ENCODE measurements at places on chromosomes 6 and 20.

DNA sequence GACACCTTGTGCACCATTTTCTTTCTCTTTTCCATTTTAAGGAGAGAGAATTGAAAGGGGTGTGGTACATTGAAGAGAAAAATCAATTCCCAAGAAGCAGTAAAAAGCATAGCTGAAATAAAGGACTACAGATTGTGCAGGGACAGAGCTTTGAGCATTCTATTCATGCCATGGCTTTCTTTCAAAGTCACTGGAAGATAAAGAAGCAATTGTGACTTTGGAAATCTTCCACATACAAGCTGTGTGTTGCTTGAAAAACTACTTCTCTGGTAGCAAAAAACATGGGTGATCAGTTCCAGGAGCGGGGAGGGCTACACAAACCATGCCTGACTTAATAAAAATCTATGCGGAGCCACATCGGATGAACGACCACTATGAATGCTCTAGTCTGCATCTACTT lies 230.2 kb upstream of the THEMIS start:
- DNase-seq = no peak

DNA sequence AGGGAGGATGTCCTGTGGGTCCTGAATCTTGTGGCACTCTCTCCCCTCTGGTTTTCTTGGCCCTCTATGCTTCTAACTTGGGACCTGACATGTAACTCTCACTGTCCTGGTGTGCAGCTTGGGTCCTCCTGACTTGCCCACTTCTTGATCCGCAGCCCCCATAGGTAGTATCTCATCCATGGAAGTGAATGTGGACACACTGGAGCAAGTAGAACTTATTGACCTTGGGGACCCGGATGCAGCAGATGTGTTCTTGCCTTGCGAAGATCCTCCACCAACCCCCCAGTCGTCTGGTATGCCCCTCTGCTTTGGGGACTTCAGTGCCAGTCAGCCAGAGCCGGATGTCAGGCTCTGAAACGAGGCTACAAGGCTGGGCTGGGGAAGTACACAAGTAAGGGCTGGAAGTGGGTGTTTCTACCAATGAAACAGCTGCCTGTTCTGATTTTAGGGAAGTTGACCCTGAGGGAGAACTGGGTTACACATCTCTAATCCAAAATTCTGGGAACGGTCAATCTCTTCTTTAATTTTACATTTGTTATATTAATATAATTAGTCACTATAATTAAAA lies 641 bp downstream of the DBNDD2 start:
- DNase-seq = no peak

GRCh38 chr6:114576330-114576729 lies 233.5 kb upstream of the HS3ST5 start:
- DNase-seq = no peak

GRCh38 chr6:149484733-149485700 lies at the start of gene ZC3H12D:
ZC3H12D (minus strand) TSS chr6:149485014; CDS start chr6:149474543, 10,471 bp downstream.
- no peak for DNase-seq

GRCh38 chr6:27332692-27333641 lies 20.9 kb upstream of the POM121L2 start:
- no peak for DNase-seq

- no peak for DNase-seq
Observed at GRCh38 chr20:44203161-44203560, 7.4 kb downstream of the OSER1 start.

DNA sequence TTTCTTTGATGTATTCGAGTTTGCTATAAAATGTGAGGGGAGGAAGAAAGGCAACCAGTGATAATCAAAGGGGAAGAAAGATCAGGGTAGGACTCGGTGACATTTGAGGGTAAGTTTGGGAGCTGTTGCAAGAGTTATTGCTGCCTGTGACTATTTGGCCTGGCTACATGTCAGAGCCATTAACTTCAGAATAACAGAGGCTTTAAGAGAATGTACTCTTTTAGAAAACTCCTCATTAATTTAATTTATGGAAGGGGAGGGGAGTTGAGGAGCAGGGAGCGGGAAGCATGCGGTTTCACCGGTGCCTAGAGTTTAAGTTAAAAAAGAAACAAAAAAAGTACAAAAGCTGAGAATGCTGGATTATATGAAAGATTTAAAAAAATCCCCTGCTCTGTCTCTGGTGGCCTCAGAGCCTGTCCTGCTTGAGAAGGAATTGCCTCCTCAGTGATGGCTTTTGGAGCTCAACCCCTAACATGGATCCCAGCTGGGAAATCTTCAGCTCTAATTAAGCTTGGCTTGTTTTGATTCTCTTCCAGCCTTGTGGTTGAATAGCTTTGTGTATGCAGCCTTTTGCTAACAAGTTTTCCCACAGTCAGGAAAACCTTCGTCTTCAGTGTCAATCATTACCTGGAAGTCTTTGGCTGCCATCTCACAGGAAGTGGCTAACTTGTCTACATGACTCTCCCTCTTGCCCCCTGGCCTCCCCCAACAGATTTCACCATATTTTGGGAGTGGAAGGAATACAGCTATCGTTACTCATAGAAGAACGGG lies 238.2 kb downstream of the SOX4 start:
- DNase-seq = no peak

GRCh38 chr20:611843-612185 lies 1.7 kb upstream of the TCF15 start:
- no peak for DNase-seq

- no peak for DNase-seq
Observed at GRCh38 chr6:82970839-82971238, 94.8 kb downstream of the UBE3D start.

DNA sequence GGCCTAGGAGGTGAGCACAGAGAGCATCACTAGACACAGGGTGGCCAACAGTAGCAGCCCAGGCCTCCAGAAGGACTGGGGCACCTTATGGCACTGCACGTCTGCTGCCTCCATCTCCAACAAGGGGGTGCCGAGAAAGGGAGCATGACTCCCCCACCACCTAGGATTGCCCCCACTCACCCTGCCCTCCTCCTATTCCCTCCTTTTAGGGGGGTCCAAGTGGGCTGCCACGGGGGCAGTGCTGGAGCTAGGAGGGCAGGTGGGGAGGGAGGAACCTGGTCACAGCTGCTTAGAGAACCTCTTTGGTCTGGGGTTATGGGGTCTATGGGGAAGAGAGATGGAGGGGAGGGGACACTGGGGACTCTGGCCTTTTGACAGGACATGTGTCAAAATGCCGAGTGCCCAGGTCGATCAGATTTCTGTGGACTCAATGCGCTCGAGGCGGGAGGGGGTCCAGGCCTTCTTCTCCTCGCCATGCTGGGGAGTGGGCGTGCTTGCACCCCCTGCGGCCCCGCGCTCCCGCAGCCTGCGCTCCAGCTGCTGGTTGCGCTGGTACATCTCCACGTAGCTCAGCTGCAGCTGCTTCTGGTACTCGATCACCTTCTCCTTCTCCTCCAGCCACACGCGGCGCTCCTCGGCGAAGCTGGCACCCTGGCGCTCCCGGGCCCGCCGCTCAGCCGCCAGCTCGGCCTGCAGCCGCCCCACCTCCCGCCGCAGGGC lies 4.5 kb upstream of the FASTKD5 start:
- no peak for DNase-seq

GRCh38 chr6:18551228-18551627 lies 164.1 kb downstream of the RNF144B start:
- DNase-seq = no peak
